Lower leg skin (tissue), 4 donors: ENCODE measurements at places on chromosomes 5 and 9. TPM values are rescaled to one million over a fixed set of nuclear protein-coding genes. Genes with fewer than 3 reads are reported as not detected.

Gene MEIKIN
- total RNA-seq: not detected

Gene PIP5KL1
- total RNA-seq: 4.1 TPM

Gene WHRN
- 10.2 TPM for total RNA-seq

Gene MEF2C
- total RNA-seq: 15.5 TPM

DNA sequence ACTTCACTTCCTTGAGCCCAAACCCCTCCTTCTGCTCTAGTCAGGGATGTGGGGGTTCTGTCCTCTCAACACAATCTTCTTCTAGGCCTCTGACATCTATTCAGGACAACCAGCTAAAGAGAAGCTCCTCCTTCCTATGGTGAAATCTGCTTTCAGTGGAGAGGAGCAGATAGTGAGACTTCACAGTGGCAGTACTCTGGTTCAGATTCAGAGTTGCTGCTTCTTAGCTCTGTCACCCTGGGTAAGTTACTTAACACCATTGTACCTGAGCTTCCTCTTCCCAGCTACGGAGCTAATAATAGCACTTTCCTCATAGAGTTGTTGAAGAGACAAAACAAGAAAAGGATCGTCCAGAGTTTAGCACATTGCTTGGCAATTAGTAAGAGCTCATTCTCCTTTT, 77.3 kb upstream of the LARP1 start:
- no peak for DNase-seq

DNA sequence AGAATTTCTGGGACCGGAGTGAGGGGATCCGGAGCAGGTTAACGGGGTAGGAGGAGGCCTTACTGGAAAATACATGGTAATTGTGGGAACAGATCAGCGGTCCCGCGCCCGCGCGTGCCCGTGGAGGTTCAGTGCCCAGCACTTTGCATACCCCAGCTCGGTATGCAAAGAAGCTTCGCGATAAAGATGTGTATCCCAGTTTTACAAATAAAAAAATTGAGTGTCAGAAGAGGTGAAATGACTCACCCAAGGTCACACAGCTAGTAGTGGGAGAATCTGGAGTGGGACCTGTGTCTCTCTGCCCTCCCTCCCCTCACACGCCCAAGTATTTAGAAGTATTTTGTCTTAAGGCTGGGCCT, 967 bp downstream of the NEURL1B start:
- no peak for DNase-seq

DNA sequence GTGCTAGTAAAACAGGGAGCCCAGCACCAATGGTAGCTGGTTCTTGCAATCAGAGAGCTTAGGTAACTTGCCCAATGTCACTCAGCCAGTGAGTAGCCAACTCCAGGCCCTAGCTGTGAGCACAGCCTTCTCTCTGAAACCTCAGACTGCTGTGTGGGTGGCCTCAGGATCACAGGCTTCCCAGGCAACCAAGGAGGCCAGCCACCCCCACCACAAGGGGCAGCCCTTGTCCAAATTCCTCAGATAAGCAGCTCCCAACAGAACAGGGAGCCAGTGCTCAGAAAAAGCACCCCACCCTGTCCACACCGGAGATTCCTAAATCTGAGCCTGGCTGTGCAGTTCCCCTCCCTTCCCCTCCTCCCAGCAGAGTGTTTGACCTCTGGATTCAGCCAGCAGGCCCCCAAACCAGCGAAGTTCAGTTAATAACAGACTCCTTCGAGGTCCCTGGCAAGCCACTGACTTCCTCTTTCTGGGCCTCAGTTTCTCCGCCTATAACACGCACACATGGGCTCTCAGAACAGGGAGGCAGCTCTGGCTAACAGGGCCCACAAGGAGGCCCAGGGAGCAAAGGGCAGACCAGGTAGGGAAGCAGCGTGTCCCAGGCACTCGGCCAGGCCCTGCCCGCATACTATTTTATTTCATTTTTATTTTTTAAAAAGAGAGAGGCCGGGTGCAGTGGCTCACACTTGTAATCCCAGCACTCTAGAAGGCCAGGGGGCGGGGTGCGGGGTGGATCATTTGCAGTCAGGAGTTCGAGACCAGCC, 2.7 kb downstream of the EEIG1 start:
- no peak for DNase-seq

- DNase-seq: no peak
Measured at GRCh38 chr5:35160486-35161116, 69.7 kb downstream of the PRLR start.

GRCh38 chr5:9582406-9582805, 36.5 kb upstream of the SEMA5A start:
- DNase-seq: no peak
